ENCODE measurements at places on chromosomes 16 and 17. TPM values are rescaled to one million over a fixed set of nuclear protein-coding genes. Genes with fewer than 3 reads are reported as not detected.

Gene SEPTIN12
- polyA plus RNA-seq = 4.7 TPM

Gene TEDC2
- polyA plus RNA-seq = 31.5 TPM

Gene RNF43
- not detected for polyA plus RNA-seq

Gene PRAC2
- polyA plus RNA-seq = not detected

Gene ENPP7
- polyA plus RNA-seq = not detected

Gene TAOK2
- 65.5 TPM for polyA plus RNA-seq

Gene KRT25
- polyA plus RNA-seq = 0.56 TPM

Gene NPIPB8
- polyA plus RNA-seq = not detected

Gene IRX3
- not detected for polyA plus RNA-seq

Gene SSTR5
- polyA plus RNA-seq = not detected

Gene CETP
- not detected for polyA plus RNA-seq

Gene GRB7
- not detected for polyA plus RNA-seq

Gene PRR29
- polyA plus RNA-seq = 3.8 TPM

Gene LRRC37A
- polyA plus RNA-seq = 5.0 TPM

Data from neural cell (in vitro differentiated cells).